ENCODE measurements at places on chromosomes 2 and 18.

- DNase-seq: no peak
Measured at GRCh38 chr2:84212611-84213314, 246.3 kb downstream of the SUCLG1 start.

- no peak for DNase-seq
Measured at GRCh38 chr2:240419271-240419670, 16.2 kb upstream of the GPC1 start.

DNA sequence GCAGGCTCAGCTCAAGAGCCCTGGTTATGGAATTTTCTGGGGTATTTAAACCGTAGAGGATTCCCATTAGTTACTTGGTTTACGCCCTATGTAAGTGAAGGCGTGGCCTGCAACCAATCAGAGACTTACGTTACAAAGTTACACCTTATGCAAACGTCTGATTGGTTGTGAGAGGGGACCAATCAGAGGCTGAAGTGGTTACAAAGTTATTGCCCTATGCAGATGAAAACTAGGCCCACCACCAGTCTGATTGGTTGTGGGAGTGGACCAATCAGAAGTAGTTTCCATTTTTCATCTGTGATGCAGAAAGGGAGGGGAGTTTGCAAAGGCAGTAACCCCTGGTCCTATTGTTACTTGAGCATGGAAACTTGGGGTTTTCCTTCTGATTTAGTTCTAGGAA, 49.1 kb downstream of the DLGAP1 start:
- DNase-seq: no peak

- DNase-seq: peak; percentile 13
Measured at GRCh38 chr18:43596105-43596712, 318.9 kb upstream of the SYT4 start.

GRCh38 chr2:98293931-98294687, 52.1 kb upstream of the CNGA3 start:
- no peak for DNase-seq

DNA sequence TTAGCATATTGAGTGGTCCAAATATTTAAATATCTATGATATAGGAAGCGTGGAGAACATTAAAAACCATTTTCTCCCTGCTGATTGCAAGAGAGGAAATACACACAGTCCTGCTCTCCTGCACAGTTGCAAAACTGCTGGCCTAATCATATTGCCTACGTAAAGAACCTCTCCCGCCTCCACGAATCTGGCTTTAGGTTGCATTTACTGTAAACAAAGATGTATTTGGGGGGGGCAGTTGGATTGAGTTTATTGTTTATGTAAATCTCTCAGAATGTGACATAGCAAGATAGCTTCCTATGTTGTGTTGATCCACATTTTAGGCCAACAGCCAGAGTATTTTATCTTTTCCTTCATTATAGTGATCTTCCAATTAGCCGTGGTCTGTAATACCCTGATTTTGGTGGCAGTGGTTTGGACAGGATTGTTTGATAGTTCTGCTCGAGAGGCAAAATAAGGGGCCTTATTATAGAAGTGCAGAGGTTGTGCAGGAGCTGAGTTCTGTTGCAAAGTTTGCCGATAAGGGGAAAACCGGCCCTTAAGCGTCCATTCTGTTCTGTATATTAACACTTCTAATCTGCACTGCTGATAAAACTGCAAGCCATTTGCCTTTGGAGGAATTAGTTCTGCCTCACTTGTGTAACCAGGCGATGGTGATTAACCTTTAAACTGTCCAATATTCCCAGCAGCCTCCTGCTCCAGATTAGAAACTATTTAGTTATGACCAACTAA, 101.6 kb upstream of the SIX3 start:
- no peak for DNase-seq

- no peak for DNase-seq
Measured at GRCh38 chr2:177738461-177739235, 333.9 kb downstream of the PDE11A start.

DNA sequence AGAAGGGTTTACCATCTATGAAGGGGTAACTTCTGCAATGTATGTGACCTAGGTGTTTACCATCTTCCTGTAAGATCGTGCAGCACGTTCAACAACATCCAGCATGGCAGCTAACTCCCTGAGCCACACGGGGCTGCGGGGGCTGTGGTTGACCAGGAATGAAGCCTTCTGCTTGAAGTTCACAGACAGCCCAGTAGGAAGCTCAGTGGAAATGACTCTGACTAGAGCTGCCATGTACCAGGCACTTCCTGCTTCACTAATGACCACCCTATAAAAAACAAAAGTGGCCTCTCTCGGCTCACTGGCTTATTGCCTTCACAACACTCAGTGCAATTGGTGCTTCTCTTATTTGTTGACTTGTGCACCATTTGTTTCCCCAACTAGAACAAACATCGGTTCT, 99.7 kb upstream of the SMAD7 start:
- DNase-seq: no peak

- DNase-seq: no peak
Measured at GRCh38 chr2:118750959-118751565, 96.4 kb downstream of the EN1 start.

- no peak for DNase-seq
Measured at GRCh38 chr18:70641156-70641775, 352.4 kb downstream of the SOCS6 start.

DNA sequence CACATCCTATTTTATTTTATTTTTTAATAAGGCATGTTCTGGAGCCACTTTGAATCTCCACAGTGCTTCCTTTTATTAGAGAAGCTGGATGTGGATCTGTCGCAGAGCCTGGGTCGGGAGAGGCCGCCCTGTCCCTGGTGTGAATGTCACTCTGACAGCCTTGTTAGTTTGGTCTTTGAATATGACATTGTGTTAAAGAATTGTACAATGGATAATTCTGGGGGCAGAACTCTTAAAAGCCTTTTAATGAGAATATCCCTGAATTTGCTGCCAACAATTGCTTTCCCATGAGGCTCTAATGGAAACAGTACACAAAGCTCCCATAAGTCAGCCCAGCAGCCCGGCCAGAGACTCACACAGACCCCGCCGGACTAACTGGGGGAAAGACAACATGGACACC, 82.4 kb downstream of the MTCL1 start:
- DNase-seq: no peak

- DNase-seq: no peak
Measured at GRCh38 chr2:180505203-180505602, 475.2 kb upstream of the UBE2E3 start.

DNA sequence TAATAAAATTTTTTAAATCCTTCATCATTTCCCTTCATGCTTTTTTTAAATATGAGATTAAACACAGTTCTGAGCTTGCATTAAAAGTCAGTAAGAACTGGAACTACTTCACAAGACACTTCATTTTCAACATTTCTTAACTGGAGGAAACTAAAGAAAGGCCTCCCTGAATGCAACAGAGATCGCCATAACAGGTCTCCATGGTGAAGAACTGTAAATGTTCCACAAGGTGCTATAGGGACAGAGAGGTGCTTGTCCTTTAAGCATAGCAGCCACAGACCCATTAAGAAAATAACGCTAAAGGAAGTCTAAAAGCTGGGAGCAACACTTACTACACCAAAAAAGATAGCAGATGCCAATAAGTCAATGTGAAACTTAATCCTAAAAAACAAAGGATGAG, 8.5 kb downstream of the STAM2 start:
- no peak for DNase-seq

DNA sequence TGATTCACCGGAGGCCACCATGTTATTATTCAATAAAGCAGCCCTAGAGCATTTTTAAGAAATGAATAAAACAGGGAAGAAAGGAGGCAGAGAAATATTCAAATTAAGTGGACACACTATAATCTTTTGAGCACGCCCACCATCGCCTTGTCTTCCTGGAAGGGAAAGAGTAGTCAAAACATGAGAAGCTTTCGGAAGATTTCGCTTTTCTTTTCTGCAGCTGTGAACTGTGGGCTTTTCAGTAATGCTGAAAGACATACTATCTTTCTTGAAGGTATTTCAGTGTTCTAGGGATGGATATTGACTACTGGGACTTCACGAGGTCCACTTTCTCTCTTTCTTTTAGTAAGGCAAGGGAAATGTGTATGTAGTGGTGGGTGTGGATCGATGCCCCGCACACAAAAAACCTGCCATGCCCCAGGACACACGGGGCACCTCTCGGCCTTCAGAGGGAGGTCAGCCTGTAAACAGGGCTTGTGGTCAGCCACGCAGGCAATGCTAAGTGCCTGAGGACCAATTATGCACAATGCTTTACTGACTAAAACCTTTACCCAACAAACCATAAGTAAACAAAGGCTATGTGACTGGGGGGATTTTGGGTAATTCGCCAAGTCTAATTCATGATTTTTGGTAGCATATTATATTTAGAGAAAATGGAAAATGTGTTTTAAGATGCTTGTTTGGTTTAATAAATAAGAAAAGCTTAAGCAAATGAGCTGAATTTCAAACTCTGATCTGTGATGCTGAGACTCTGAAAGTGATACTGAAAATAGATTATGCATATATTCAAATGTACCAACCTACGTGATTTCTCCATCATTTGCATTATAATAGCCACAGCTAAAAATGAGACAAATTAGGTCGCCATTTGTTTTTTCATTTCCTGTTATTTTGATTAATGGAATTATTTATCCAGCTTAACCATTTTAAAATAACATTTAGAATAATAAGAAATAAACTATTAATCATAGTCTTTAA, 130.5 kb downstream of the ZNF516 start:
- no peak for DNase-seq

- DNase-seq: no peak
Measured at GRCh38 chr2:163319006-163319405, 416.8 kb downstream of the FIGN start.

DNA sequence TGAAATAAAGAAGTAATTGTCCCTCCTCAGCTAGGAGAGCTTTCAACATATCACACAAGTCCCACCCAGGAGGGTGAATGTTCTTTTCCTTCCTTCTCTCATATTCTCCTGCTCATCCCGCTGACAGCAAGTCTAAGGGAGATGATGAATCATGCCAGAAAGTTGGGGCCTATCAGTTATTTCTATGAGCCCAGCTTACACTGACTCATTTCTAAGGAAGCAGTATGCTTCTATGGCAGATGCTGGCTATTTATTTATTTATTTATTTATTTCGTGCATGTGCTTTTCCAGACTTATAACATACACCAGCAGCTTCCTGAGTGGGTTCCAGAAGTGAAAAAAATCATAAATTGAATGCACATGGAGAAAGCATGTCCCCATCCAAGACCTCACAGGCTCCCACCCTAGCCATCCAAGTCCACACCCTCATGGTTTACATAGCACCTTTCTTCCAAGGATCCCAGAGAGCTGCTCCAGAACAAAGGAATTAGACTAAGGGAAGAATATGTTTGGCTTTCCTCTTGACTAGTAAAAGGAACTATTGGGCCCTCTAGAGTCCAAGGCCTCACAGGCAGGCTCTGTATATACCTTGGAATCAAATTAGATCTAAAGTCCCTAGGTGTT, 1074.2 kb upstream of the ZEB2 start:
- peak; percentile 29 for DNase-seq

GRCh38 chr18:845152-845819, 33.2 kb upstream of the YES1 start:
- DNase-seq: no peak

- DNase-seq: no peak
Measured at GRCh38 chr2:110773401-110773921, 41.1 kb downstream of the ACOXL start.

GRCh38 chr2:191691016-191691735, 13.2 kb downstream of the NABP1 start:
- DNase-seq: peak; percentile 60

- DNase-seq: no peak
Measured at GRCh38 chr18:57373017-57373416, 20.7 kb downstream of the ST8SIA3 start.

- DNase-seq: no peak
Measured at GRCh38 chr2:170163411-170164065, 14.4 kb upstream of the MYO3B start.

DNA sequence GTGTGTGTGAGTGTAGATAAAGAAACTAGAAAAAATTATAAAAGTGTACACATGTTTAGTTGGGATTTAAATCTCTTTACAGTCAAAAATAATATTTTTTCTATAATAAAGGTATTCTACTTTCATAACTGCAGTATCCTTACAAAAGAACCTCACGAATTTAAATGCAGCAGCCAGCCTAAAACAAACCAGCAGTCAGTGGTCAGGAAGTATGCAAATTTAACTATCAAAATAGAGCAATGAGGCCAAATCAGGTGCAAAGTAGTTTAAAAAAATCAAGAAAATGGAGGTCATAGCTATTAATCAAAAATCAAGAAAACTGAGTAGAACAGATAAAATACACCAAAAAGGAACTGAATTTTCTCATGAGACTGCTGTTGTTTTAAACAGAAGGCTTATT, 407.1 kb downstream of the CDH19 start:
- DNase-seq: no peak

- no peak for DNase-seq
Measured at GRCh38 chr2:222707689-222708273, 36.3 kb downstream of the MOGAT1 start.

- no peak for DNase-seq
Measured at GRCh38 chr2:184203661-184204060, 394.7 kb upstream of the ZNF804A start.

DNA sequence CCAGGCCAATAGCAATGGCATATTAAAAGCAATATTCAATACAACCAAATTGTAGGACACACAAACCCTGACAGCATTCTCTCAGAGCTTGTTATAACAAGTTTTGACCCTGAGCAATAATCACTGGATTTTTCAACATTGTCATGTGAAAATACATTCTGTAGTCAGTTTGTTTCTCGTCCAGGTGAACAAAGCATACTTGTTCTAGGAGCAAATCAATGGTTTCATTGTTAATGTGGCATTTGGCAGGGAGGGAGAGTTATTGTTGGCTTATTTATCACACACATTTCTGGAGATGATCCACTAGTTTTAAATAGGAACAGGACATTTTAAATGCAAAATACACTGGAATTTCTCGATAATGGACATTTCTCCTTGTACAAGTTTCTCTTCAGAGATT, 69.9 kb upstream of the L3MBTL4 start:
- no peak for DNase-seq

DNA sequence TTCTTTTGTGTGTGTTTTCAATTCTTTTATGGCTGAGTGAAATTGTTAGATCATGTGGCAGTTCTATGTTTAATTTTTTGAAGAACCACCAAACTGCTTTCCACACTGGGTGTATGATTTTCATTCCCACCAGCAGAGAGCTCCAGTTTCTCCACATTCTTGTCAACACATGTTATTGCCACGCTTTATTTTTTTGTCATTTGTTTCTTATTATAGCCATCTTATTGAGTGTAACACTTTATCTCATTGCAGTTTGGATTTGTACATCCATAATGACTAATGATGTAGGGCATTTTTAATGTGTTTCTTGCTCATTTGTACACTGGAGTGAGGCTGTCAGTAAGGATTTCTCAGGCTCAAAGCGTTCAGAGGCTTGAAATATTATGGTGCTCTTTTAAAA, 184.2 kb downstream of the PIEZO2 start:
- DNase-seq: no peak

GRCh38 chr2:131085646-131086045, 7.6 kb downstream of the FAM168B start:
- DNase-seq: no peak

- no peak for DNase-seq
Measured at GRCh38 chr2:2333076-2333475, 2.0 kb upstream of the MYT1L start.

- no peak for DNase-seq
Measured at GRCh38 chr18:3153107-3153704, 66.6 kb downstream of the MYOM1 start.

Measured in neural progenitor cell (in vitro differentiated cells).